ENCODE measurements at places on chromosomes 12 and 14.

- no peak for DNase-seq
Measured at GRCh38 chr14:99412117-99413061, 68.3 kb downstream of the SETD3 start.

DNA sequence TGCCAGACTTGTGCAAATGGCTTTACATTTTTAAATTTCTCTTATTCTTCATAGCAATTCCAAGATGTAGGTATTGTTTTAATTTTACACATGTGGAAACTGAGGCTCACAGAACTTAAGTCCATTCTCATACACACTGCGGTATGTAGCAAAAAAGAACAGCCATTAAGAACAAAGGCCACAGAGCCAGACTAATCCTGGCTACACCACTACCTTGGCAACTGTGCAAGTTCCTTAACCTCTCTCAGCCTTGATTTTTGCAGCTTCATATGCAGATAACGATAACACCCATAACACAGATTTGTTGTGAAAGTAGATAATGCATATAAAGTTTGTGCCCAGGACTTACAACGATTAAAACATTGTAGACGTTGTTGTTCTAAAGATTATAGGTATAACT lies 81.1 kb downstream of the ABCC9 start:
- DNase-seq: no peak

DNA sequence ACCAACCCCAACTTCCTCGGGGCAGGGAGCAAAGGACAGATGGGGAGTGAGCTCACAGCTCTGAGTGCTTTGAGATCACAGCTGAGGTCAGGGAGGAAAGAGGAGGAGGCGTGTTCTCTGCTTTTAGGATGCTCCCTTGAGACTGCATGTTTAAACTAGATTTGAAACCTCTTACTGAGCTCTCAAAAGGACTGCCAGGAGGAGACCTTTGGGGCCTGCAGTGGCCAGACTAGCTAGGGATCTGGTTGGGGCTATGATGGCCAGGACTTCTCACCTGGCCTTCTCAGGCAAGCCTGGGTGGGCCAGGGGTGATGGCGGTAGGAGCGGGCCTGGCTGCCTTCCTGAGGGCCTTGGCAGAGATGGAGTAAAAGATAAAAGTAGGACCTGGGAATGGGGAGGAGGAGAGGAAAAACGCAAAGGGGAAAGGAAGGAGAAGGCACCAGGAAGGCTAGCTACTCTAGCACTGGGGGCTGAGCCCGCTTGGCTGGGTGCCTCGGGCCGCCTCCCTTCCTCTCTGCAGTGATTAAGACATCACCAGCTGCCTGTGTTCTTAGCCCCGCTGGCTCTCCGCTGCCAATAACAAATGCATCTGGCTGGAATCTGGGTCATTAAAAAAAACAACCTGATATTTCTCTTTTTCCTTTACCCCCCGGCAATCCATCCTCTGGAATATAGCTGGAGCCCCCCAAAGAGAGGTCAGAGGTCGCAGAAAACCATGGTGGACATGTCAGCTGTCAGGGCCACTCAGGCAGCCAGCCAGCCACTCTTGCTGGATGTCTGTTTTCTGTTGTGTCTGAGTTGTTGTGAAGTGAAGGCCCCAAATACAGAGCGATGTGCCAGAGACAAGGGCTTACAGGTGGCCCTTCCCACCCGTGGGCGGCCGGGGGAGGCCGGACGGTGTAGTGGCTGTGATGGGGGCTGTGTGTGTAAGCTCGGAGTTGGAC lies 141.3 kb downstream of the TSPAN9 start:
- no peak for DNase-seq

- DNase-seq: no peak
Measured at GRCh38 chr14:99779751-99780150, 13.5 kb upstream of the EML1 start.

DNA sequence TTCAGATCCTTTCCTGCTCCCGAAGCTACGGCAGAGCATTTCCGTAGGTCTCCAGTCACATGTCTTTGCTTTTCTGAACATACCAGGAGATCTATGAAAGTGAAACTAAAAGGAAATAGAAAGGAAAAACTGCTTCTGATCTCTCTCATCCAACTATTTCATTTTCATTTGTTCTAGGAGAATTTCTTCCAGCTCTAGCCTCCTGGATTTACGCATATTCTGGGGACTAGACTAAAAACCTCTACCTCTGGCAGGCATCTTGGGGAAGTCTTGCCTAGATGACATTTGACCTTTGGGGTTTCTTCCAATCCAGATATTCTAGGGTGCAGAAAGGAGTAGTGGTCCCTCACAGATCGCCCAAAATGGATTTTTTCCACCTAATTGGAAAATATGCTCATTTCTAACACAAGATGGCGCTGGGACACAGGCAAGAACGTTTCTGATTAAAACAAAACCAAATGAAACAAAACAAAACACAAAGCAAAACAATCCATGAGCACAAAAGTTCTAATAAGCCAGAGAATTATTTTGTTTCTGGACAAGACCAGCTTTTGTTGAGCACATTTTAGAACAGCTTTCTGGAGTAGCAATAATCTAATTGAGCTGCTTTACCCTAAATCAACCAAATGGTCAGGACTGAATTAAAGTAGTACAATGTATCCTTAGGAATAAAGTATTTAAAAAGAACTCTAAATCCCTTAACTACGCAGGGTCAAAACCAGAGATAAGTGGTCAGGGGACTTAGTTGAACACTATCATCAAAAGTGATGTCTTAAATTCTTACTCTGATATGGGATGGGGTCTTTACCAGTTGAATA lies 12.3 kb upstream of the PARP11 start:
- peak; percentile 21 for DNase-seq

DNA sequence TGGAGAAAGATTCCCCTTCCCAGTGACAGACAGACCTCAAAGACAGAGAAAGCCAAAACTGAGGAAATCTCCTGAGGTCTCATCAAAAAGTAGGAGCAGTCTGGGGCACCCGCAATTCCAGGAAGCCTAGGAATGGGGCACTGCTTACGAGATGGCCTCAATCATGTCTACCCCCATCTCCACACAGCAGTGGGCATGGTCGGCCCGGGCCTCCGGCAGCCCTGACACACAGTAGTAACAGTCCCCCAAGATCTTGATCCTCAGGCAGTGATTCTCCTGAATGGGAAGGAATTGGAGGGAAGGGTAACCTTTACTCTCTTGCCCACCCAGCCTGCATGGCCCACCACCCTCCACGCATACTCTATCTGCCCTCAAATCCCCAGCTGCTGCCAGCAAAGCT lies 11.9 kb downstream of the ADCY6 start:
- no peak for DNase-seq

- DNase-seq: no peak
Measured at GRCh38 chr12:84660139-84660538, 252.5 kb downstream of the SLC6A15 start.

DNA sequence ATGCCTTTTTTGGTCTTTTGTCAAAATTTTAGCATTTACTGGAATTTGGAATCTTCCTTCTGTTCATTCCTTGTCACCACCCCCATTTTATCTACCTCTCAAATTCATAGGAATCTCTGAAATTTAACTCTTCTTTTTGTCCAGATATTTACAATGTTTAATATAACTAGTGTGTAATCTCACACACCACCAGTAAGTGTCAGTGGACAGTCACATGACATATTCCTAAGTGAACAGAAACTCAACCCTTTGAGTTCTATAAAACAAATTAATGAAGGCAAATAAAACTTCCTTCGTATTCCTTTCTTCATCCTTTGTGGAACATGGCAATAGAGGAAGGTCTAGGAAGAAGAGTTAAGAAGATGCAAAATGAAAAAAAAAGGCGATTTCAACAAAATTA lies 26.6 kb downstream of the ATF7 start:
- DNase-seq: no peak

- no peak for DNase-seq
Measured at GRCh38 chr12:54251667-54252284, 28.1 kb downstream of the CBX5 start.

DNA sequence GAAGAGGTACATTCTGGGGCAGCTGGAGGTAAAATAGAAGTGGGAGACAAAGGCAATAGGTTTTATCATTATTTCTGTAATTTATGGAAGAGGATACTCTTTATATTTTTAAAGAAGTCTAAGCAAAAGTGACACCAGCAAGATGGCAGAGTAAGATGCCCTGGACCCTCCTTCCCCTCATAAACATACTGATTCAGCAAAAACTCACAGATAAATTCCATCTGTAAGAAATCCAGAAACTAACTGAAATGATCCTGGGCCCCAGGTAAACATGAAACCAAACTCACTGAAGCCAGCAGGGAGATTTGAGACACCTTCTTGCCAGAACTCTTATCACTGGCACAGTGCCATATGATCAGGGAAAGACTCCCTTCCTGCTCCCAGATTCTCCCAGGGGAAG lies 79.9 kb downstream of the GCH1 start:
- no peak for DNase-seq

GRCh38 chr14:99125113-99125512 lies 146.9 kb downstream of the BCL11B start:
- DNase-seq: no peak

GRCh38 chr12:119578112-119578511 lies 15.5 kb upstream of the TMEM233 start:
- no peak for DNase-seq

- no peak for DNase-seq
Measured at GRCh38 chr12:100897240-100897639, 102.7 kb downstream of the ANO4 start.

DNA sequence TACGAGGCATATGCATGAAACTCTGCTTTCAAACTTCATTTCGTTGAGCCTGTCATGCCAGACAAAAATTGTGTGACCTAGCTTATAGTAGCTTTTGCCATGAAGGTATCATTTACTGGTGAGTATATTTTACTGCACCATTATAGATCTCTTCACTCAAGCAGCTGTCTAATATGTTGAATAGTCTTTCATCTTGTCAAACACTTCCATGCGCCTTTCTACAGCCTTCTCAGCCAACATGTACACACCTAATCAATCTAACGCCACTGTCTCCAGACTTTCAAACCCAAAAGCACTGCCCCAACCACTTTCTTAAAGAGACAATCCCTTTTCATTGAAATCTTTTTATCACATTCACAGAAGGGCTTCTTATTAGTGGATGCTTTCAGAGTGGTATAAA lies 757.4 kb downstream of the VRK1 start:
- no peak for DNase-seq
